Foreskin keratinocyte (primary cell): ENCODE measurements at places on chromosomes 12 and 14. TPM values are rescaled to one million over a fixed set of nuclear protein-coding genes. Genes with fewer than 3 reads are reported as not detected.

GRCh38 chr12:118980407-118981014 lies 830 bp upstream of the SRRM4 start:
- DNase-seq: no peak

DNA sequence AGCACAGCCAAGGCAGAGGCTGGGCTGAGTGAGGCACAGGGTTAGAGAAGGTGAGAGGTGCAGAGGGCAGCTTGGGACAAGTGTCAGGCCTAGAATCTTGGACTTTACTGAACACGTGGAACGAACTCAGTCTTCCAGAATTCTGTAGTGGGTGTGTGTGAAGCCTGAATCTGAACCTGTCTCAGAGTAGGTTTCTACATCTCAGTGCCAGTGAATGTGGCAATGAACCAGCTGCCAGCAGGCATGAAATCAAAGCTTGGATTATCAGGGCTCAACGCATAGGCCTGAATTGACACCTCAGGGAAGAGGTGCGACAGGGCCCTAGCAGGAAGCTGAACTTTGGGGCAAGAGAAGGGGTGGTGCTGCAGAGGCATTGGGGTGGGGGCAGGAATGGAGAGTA lies 104.6 kb downstream of the SAMD4A start:
- DNase-seq: no peak

GRCh38 chr14:47332939-47333338 lies 342.5 kb downstream of the MDGA2 start:
- no peak for DNase-seq

GRCh38 chr14:39739796-39740195 lies 307.6 kb upstream of the FBXO33 start:
- no peak for DNase-seq

- DNase-seq: no peak
Observed at GRCh38 chr12:23771240-23771949, 178.1 kb downstream of the SOX5 start.

DNA sequence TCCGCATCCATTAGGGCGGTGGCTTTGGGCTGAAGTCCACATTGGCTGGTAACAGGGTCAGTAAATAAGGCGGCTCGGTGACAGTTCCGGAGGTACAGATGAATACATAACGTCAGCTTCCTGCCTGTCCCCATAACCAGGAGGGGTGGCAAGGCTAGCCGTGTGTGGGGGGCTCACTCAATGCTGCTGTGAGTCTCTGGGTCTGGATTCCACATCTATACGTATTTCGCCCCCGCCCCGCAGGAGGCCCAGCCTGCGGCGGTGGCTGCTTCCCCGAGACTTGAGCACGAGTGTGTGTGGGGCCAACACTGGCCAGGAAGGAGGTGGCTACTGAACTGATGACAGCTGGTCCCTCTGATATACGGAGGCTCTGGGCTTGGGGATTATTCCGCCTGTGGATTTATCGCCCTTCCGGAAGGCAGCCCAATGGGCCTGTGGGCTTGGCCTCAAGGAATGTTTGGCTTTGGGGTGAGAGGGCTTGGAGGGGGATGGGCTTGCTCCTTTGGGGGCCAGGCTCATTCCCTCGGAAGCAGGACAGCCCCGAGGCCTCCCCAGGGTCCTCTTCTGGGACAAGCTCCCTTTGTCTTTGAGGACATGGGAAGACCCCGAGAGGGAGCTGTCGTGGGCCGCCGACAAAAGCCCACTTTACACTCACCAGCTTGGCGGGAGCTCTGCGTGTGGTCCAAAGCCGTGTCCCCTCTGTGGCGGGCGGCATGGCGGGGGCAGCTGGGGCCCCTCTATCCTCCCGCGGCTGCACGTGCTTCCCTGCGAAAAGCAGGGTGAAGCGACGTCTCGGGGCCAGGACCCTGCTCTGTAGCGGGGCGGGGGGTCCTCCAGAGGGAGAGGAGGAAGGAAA lies 82.1 kb downstream of the KIF26A start:
- DNase-seq: no peak

- peak; percentile 47 for DNase-seq
Observed at GRCh38 chr12:117968826-117969659, at the start of gene KSR2. TSS of gene KSR2 (minus strand) at chr12:117968990. CDS start at chr12:117968255, 735 bp downstream.

DNA sequence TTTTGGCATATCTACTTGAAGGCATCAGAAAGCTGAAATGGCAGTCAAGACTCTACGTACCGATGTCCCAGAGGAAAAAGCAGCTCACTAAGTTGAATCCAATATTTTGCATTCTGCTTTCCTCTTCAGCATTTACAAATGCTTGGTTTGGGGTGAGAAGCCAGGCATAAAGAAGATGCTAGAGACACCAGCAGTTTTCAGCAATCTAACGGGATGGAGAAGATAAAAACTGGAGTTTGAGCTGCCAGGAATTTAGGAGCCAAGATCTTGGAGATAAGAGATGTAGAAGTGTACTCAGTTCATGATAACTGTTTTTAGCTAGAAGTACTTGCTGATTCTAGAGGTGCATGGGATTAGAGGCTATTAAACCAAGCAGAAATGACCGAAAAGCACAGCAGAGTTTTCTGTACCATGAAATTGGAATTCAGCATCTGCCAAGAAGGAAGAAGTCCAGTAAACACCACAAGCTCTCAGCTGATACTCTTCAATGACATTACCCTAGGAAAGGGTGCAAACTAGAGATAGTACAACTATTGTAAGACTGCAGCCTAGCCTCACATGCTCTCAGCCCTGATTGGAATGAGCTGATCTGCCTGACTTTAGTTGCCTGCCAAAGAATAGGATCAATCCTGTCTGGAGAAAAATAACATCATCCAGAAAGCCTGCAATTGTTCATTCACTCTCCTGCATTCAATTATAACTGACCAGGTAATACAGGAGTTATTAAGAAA lies 7.4 kb upstream of the ALDH1L2 start:
- DNase-seq: no peak

GRCh38 chr12:43728117-43728516 lies 30.5 kb downstream of the PUS7L start:
- DNase-seq: no peak

GRCh38 chr12:45464699-45465098 lies 248.8 kb downstream of the ANO6 start:
- DNase-seq: no peak

- peak; percentile 18 for DNase-seq
Observed at GRCh38 chr14:62364800-62365280, 602.6 kb downstream of the SNAPC1 start.

- DNase-seq: peak; percentile 75
Observed at GRCh38 chr12:52372216-52373154, 5.2 kb upstream of the KRT85 start.

DNA sequence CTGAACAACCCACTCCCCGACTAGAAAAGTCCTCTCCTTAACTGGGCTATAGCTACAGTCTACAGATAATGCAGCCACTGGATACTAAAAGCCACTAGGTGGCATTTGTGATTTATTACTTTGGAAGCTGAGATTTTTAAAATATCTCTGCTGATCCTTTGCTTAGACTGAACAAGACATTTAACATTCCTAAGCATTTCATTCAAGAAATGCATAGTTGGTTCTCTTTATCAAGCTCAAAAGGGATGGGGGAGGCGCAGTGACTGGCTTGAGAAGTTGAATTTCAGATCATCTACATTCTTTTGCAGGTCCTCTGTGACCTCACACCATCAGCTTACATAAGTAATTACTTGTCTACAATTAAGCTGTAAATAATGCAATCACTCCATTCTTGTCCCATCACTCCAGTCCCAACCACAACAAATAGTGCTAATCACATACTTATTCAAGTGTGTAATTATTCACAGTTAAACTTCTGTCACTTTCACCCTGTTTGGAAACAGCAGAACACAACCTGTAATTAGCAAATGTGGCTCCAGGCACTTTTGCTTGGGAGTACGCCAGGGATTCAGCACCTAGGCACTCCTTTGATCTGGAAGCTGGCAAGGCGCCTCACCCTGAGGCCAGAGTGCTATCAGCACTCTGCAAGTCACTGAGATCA lies 203.6 kb downstream of the NOVA1 start:
- DNase-seq: no peak

- DNase-seq: no peak
Observed at GRCh38 chr12:53049571-53050318, at the start of gene TNS2. TSS of gene TNS2 (plus strand) at chr12:53050065. CDS start at chr12:53050186, 121 bp downstream.

DNA sequence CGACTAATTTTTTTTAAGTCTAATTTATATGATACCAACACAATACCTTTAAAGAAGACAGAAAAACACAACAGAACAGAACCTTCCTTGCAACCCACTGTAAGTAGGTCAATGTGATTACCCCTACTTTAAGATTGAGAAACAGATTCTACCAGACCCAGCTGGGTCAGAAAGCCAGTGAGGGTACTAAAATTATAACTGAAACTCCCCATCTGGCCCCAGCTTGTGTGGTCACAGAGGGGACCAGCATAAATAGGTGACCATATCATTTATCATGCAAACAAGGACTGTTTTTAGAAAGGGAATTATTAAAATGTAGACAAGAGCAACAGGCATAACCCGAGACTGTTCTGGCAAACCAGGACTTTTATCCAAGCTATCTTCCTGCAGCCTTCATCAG lies 30.1 kb upstream of the FRMD6 start:
- no peak for DNase-seq

- no peak for DNase-seq
Observed at GRCh38 chr14:37708481-37708880, 113.1 kb downstream of the TTC6 start.

- DNase-seq: no peak
Observed at GRCh38 chr14:99420711-99421110, 59.9 kb downstream of the SETD3 start.

DNA sequence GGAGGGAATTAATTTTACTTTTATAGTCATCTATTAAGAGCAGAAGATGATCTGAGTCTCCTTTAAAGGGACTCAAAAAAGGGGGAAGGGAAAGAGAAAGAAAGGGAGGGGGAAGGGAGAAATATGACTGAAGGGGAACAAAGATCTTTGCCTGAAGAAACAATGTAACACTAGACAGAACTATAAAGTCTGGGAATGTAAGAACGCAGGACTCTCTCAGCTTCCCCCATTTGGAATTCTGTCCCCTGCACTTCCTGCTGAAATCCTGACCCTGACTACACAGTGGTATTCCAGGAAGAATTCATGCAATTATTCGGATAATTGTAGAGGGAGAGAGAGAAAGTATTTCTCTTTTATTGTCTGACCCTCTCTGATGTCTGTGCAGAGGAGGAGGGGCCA lies 8.6 kb upstream of the HOXC11 start:
- DNase-seq: no peak

DNA sequence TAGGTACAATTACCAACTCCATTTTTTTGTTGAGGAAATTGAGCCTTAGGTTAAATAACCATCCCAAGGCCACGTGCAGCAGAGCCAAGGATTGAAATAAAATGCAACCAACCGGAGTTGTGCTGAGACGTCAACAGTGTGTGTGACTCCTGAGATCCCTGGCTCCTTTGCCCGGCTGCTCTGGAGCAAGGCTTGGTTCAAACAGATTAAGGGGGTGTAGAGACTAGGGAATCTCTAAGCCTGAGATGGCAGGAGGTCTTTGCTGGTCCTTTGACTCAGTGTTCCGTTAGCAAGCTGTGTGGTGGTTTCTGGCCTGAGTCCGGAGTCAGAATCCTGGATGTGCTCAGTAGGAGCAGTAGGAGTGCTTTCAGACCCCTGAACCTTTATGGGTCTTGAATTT lies 1.4 kb upstream of the SLC8A3 start:
- DNase-seq: no peak

DNA sequence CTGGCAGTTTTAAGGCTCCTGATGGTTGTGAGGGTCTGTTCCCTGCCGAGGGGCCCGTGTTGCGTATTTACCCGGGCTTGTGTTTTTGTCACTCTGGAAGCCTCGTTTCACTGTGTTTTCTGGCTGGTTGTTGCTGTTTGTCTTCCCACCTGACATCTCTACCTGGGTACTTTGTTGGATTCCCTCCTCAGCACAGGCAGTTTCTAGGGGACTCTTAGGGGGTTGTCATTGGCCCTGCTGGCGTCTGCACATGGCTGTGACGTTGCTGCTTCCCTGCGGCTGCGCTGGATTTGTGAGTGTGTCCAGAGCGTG lies 6.4 kb downstream of the FBRSL1 start:
- DNase-seq: no peak

- DNase-seq: no peak
Observed at GRCh38 chr12:62714774-62715721, 219.9 kb downstream of the PPM1H start.

- no peak for DNase-seq
Observed at GRCh38 chr12:617304-617915, 45.8 kb downstream of the NINJ2 start.

GRCh38 chr12:117140397-117141096 lies 41.3 kb upstream of the TESC start:
- no peak for DNase-seq

DNA sequence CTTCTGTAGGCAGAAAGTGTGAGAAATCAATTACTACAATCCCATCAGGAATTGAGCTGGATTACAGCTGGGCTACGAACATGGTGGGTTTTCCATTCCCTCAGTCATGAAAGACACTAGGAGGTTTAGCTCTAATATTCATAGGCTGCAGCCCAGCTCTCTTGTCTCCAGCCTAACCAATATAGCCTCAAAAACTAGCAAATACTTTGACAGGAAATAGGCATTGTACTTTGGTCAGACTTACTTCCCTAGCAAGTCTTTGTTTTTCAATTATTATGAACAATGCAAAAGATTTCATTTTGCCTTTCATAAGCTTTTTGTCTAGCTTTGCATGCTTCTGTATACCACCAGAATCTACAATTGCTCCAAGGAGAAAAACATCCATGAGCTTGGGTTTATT lies 296.2 kb downstream of the GPHN start:
- DNase-seq: no peak

GRCh38 chr12:91098941-91099340 lies 12.4 kb downstream of the LUM start:
- peak; percentile 58 for DNase-seq

DNA sequence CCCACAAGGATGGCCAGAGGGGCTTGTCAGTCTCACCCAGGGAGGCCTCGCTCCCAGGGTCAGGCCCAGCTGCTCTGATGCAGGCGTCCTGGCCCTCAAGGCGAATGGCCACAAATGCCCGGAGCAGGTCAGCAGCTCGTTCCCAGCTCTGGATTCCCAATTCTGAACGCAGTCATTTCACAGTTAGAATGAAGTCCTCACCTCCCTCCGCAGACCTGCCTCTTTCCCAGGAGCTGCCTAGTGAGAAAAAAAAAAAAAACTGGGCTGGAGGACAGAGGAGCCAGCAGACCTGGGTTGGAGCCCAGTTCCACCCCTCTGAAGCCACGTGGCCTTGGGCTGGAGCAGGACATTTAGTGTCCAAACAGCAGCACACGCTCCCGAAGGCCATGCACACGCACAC lies 62.2 kb upstream of the DIO3 start:
- DNase-seq: no peak

DNA sequence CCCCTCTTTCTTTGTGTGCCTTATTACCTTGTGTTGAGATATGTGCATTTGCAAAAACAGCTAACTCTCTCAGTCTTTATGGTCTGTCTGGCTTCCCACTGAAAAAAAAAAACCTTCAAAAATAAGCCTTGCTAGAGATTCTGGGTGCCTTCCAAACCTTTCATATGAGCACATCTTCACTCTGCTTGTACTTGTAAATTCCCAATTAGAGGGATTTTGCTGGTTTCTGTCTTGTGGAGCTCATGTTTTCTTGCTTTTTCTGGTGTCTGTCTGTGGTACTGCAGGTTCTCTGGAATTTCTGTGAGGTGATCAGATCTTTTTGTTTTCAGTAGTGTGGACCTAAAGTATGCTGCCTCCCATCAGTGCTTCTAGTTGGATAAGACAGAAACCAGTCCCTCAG lies 100.1 kb downstream of the PIK3C2G start:
- DNase-seq: no peak

The SOX5 gene
- polyA plus RNA-seq: 0.02 and 0.09 TPM in 2 replicates

The FAIM2 gene
- polyA plus RNA-seq: not detected in 2 replicates

The NELL2 gene
- polyA plus RNA-seq: not detected in 2 replicates

The ABCD2 gene
- polyA plus RNA-seq: 0.01 TPM in 1 of 2 replicates, not detected in the other

The PRB2 gene
- not detected in 2 replicates for polyA plus RNA-seq

The TAS2R8 gene
- not detected in 2 replicates for polyA plus RNA-seq

The CCDC177 gene
- not detected in 2 replicates for polyA plus RNA-seq

The CLEC6A gene
- not detected in 2 replicates for polyA plus RNA-seq

The KRT6C gene
- 4.0 and 6.3 TPM in 2 replicates for polyA plus RNA-seq

The HOXC9 gene
- 7.0 and 9.0 TPM in 2 replicates for polyA plus RNA-seq

The DAO gene
- polyA plus RNA-seq: not detected in 2 replicates

The PIK3C2G gene
- 0.13 and 0.55 TPM in 2 replicates for polyA plus RNA-seq
